ENCODE measurements at places on chromosomes 12 and 14.
A peak's percentile ranks its signal among the peaks of the same experiment; 100 is the strongest.

GRCh38 chr14:77124345-77125280 lies 17.0 kb downstream of the ZDHHC22 start:
- peak; percentile 62 for DNase-seq

DNA sequence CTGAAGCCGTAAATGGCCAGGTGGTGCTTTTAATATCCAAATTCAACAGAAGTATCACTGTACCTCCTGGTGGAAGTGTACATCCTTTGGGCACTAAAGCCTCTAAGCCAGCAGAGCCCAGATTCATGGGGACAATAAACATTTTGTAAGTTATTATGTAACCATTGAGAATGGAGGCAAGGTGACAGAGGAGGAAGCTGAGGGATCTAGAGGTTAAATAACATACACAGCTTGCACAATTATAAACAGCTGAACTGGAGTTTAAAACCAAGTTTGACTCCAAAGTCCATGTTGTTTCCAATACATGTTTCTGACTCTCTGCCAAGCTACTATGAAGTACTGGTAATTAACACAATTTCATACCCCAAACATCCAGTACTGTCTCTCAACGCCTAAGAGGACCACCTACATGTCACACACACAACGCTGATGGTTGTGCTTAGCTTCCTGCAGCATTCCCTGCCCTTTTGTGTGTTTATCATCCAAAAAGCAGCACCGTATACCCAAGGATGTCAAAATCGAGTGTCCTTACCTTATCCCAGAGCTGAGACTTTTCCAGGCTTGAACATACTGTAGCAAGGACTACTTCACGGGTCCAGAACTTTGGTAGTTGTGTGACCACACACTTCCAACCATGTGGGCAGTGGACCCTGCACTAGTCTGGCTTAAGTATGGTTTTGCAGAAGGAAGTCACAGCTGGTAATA lies 41.3 kb downstream of the EGLN3 start:
- no peak for DNase-seq

GRCh38 chr12:108847705-108848104 lies 9.7 kb downstream of the SSH1 start:
- DNase-seq, result no peak

DNA sequence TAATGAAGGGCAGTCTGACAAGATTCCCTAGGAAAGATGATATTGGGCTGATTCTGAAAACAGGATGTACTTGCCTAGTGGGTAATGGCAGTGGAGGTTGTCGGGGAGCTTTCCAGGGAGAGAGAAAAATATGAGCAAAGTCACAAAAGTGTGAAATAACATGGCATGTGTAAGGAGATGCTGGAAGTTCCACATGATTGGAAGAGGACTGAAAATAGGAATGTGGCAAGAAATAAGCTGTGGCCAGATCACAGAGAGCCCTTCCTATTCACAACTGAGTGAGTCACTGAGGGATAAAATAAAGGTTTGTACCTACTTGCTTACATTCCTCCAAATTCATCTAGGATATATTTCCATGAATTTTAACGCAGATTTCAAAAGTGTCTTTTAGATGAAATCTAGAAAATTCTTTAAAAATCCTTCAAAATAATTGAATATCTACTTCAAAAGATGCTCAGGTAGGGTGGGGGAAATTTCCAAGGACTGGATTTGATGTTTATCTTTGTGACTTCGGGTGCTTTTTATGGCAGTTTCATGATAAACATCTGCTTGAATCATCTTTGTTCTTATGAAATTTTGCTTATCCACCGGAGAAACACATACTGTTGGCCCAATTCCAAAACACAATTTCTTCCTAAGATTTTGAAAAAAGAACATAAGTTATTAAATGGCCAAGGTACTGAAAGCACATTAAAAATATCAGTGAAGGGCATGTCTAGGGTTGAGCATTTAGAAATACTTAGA lies 36.3 kb upstream of the SLC2A13 start:
- DNase-seq, result no peak

- DNase-seq, result no peak
Observed at GRCh38 chr12:3367750-3368444, 123.1 kb upstream of the PRMT8 start.

DNA sequence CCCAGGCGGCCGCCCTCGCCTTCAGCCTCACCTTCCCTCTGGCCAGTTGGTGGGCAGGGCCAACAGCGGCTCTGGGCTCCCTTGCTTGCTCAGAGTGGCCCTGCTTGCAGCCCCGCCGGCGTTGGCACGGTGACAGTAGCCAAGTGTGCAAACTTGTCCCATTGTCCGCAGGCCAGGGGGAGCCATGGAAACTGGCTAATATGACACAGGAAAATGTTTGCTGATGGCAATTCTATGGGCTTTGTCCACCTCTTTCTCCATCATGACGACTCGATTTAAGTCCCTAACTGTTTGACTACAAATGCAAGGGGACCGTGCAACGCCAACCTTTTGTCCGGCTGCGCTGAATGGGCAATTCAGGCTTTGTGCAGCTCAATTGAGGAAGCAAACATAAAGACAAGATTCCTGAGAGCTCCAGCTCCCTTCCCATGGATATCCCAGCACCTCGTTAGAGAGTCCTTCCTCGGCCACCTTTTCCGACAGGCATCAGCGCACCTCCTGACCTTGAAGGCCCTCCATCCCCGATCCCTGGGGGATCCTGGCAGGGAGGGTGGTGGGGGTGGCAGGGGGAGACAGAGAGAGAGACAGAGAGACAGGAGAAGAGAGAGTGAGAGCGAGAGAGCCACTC lies 785 bp upstream of the FAM181A start:
- DNase-seq, result no peak

GRCh38 chr12:95239216-95239615 lies 21.6 kb downstream of the VEZT start:
- no peak for DNase-seq

GRCh38 chr14:52461721-52462120 lies 90.6 kb downstream of the TXNDC16 start:
- DNase-seq, result no peak

DNA sequence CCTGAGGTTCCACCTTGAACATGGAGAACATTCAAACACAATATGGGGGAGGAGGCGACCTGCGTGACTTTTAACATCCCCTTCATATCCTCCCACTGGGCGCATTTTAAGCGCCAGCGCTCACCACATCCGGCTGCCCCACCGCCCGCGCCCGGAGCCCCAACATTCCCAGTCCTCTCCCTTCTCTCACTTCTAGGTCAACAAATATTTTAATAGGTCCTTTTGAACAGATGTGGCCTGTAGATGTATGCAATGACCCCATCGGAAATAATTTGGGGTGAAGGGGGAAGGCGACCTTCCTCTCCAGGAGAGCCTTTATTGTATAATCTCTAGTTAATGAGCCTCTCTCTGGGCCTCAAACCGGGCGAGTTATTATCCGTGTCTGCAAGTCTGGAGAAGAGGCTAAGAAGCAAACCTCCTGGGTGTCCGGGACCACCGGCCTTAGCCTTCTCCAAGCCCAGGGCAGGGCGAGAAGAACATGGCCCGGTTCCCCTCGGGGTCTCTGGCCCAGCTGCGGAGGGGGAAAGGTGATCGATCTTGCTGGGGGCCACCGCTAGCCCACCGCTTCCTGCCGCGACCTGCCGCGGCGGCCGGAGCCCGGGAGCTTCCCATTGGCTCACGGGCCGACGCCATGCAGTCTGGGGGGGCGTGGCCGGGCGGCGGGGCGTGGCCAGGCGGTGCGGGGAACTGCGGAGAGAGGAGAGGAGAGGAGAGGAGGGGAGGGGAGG lies 83.2 kb upstream of the HMGA2 start:
- peak; percentile 37 for DNase-seq

DNA sequence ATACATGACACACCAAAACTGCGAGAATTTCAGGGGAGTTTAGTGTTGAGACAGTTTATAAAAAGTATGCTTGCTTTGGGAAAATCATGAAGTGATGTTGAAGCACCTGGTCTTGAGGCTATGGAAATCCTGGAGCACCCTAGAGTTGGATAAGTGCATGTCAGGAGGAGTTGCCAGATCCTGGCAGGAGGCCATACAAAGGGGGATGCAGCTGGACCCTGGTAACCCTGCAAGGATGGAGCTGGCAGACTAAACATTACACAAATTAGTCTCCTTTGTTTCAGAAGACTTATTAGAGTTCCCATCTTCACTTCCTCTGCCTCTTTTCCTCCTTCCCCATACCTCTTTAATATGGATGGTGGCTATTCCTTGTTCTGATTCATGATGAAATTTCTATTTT lies 907.0 kb downstream of the BCL11B start:
- DNase-seq, result no peak

DNA sequence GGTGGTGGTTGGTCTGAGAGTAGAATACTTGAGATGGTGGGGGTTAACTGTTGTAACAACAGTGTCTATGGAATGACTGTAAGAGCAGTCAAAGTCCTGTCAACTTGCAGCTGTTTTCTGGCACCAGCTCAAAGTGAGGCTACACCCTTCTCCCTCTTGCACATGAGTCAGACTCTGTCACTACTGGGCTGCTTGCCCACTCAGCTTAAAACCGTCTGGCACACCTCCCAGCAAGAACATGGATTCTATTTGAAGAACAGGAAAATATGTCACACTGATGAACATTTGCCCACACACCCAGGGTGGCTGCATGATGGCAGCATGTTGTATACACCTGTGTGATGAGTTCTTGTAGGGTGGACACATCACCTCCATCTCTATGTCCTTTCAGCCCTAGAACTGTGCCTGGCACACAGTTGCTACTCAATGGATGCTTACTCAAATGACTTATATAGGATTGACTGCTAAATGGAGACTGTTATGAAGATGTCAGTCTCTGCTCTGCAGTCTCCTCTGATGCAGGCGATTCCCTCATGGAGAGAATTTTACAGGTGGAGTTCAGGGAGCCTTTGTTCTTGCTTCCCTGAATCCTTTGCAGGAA lies 19.3 kb upstream of the SERPINA6 start:
- DNase-seq, result peak; percentile 1

- no peak for DNase-seq
Observed at GRCh38 chr12:117994551-117995438, 21.7 kb upstream of the RFC5 start.

DNA sequence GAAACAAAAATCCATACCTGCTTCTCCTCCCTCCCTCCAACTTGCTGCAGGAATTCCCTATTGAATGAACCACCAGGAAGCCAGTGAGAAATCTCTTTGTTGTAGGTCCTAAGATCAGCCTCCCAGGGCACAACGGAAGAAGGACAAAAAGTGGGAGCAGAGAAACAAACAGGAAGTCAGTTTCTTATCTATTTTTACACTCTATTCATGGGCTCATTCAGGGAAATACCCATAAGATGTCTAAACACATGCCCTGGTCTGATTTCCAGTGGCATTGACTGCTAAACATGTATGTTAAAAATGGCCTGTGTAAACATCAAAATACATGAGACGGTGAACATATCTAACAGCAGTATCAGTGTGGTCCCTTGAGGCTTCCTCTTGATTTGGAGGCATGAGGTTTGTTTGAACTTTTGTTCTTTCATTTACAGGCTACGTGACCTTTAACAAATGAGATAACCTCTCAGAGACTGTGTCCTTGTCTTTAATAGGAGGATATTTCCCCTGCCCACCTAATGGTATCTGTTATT lies 18.8 kb downstream of the GPR65 start:
- no peak for DNase-seq

DNA sequence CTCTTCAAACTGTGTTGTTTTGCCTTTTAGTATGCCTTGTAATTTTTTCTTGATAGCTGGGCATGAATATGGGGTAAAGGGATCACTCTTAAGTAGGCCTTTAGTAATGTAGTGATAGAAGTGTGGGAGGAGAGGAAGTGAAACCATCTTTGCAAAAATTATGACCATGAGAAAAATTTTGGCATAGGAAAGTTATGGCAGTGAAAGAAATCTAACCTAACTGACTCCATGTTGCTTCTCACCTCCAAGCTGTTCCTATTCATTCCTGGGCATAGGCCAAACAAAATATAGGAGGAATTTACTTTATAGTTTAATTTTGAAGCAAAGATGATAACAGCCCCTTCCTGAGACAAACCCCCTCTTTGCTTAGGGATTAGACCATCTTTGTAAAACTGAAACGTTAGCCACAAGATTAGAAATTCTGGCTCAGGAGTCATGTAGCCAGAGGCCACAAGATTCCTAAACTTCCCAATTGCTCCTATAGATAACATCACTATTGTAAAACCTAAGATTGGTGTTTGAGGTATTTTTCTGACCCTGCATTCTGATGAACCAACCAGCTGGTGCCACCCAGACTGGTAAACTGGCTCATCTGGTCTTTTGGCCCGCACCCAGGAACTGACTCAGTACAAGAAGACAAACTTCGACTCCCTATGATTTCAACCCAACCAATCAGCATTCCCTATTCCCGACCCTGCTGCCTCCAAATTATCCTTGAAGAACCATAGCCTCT lies 45.8 kb downstream of the CRADD start:
- DNase-seq, result no peak

DNA sequence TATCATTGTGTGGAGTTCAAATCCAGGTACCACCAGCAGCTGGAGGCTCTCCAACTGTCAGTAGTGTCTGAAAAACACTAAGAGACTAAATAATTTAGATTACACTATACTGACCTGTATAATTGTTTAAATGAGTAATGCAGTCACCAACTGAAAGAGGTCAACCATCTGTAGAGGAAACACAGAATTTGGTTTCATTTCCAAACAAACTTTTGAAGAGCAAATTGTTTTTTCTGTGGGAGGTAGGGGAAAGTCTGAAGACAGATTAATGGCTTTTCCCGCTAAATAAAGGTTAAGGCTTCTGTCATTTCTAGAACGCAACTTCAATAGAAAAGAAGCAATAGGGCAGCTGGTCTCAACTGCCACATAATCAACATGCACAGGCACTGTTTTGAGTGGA lies 462.6 kb downstream of the PRKD1 start:
- DNase-seq, result no peak

GRCh38 chr12:15146585-15146984 lies 74.6 kb downstream of the RERG start:
- DNase-seq, result no peak

DNA sequence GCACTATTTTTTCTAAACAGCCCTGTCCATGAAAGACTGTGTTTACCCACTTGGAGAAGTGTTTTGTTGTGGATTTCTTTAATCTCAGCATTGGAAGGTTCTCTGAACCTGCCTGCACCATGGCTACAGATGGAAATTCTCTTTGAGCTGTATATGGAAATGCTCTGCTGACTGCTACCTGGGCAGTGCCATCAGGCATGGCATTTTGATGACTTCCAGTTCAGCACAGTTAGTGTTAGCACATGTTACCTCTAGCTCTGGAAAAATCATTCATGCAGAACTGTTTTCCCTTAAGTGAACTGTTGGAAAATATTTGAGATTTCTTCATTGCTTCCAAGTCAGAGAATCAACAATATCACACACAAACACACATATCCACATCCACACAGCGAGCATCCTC lies 52.6 kb upstream of the RIC8B start:
- DNase-seq, result no peak

DNA sequence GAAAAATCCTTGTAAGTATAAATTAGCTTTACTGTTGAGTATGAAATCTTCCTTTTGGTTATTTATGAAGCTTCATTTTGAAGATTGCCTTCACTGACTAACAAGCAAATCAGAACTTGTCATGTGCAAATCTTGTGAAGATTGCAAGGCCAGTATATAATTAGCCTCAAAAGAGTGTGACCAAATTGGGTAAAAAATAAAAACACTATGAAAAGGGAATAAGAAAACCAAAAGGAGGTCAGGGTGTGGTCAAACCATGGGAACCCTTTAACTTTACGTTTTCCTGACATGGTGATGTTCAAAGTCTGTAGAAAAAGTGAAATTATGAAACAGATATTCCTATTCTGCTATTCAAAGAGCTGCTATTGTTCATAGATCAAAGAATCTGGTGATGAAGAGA lies 230.3 kb downstream of the BCAT1 start:
- DNase-seq, result no peak

GRCh38 chr14:44914849-44915248 lies 46.9 kb downstream of the KLHL28 start:
- no peak for DNase-seq

Data from naive thymus-derived CD4-positive, alpha-beta T cell (primary cell).